ENCODE measurements at places on chromosomes 6 and 20.
A peak's percentile ranks its signal among the peaks of the same experiment; 100 is the strongest.

GRCh38 chr20:24163506-24163905 is 174.9 kb upstream of the GGTLC1 start:
- DNase-seq = peak; percentile 3

DNA sequence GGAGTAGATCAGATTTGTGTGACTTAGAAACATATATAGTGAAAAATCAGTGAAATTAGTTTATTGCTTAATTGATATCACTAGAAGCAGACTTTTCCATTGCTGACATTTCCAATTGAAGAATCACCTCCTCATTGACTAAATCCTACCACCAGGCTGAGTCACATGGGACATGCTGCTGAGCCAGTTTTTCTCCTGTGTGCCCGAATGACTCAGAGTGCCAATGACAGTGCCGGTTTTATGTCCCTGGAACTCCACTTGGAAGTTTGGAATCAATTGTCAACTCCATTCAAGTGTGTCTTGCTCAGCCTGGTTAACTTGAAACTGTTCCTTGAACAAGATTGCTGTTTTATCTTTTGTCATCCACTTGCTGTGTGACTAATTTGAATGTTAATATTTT is 316.1 kb upstream of the PRDM1 start:
- DNase-seq = no peak

DNA sequence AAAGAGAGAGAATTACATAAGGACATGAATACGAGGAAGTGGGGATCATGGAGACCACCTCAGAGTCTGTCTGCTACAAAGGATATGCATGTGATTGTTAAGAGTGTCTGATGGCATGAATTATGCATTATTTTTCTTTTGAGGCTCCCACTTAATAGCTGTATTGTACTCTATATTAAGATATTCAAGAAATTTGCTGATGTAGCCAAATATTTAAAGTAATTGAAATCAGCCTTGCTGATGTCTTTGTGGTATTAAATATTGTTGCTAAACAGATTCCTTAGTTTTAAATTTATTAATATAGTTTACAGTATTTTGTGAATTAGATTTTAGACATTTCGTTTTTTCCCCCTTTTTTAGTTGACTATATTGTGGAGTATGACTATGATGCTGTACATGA is 25.3 kb downstream of the CD2AP start:
- no peak for DNase-seq

GRCh38 chr6:5707281-5708045 is 299.3 kb downstream of the NRN1 start:
- no peak for DNase-seq

DNA sequence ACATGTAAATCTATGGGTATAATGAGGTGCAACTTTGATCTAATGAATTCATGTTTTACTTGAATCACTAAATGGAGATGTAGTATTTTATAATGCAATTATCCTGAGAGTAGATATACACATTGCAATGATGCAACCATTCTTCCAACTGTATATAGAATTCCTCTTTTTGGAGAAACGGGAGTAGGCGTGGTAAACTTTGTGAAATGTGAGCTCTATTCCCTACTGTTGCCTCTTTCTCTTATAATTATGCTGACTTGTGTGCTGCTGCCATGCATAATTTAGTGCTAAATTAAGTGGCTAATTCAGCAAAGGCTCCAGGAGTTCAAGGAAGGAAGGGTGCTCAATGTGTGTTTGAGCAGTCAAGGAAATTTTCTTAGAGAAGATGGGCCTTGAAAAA is 116.6 kb upstream of the SLC35B3 start:
- no peak for DNase-seq

- no peak for DNase-seq
Measured at GRCh38 chr6:157806856-157807215, 16.2 kb upstream of the SNX9 start.

DNA sequence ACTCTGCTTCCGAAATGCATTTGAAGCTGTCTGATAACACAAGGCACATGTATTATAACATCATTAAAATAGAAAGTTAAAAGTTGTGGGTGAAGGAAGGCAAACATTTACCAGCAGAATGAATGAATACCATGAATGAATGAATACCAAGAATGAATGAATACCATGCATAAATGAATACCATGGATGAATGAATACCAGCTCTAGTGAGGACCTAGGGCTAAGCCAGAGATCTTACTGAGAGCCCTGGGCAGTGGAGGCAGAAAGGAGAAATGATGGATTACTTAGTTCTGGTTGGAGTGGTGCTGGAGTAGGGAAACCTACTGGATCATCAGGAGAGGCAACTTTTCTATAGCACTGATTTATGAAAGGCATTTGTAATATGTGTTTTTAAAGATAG is 998.0 kb downstream of the KIF16B start:
- DNase-seq = no peak

DNA sequence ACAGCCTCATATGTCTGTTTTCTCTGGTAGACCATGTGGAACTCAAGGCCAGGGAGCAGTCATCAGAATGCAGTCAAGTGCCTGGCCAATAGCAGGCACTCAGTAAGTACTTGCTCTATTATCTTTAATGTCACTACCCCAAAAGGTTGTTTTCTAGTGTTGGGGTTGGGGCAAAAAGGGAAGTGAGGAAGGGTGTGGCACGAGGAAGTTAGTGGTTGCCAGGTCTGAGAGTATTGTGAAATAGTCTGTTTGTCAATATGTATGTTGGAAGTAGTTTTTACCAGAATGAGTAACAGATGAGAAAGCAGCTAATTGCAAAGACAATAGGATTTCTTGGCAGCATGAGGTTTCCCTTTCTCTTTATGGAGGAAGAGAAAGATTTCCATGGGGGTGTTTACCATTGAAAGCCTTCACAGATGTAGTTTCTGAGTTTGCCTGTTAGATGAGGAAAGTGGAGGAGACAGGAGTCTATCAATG is 59.5 kb upstream of the ARMH2 start:
- DNase-seq = peak; percentile 7

GRCh38 chr6:130969791-130970491 is 93.1 kb downstream of the EPB41L2 start:
- peak; percentile 50 for DNase-seq

DNA sequence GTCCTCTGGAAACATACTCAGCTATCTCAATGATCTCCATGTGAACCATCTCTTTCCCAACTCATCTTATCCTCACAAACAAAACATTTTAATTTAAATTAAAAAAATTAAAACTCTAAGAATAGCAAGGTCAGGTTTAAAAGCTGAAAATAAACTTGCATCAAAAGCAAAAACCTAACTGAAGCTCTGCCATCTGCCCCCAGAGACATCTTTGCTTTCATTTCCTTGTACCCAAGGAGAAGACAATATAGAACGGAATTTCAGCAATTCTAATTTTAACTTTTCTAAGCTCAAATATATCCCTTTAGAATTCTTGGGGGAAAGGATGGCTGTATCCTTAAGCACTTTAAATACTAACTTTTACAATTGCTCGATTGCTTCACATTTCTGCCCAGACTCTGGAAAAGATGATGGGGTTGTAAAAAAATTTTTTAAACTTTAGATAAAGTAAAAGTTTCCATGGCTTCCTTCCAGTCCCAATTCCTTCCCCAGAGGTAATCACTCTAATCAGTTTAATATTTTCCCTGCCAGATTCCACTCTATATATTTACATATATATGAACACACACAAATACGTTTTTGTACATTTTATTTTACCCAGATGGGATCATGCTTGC is 69.2 kb upstream of the SMIM29 start:
- DNase-seq = peak; percentile 24

DNA sequence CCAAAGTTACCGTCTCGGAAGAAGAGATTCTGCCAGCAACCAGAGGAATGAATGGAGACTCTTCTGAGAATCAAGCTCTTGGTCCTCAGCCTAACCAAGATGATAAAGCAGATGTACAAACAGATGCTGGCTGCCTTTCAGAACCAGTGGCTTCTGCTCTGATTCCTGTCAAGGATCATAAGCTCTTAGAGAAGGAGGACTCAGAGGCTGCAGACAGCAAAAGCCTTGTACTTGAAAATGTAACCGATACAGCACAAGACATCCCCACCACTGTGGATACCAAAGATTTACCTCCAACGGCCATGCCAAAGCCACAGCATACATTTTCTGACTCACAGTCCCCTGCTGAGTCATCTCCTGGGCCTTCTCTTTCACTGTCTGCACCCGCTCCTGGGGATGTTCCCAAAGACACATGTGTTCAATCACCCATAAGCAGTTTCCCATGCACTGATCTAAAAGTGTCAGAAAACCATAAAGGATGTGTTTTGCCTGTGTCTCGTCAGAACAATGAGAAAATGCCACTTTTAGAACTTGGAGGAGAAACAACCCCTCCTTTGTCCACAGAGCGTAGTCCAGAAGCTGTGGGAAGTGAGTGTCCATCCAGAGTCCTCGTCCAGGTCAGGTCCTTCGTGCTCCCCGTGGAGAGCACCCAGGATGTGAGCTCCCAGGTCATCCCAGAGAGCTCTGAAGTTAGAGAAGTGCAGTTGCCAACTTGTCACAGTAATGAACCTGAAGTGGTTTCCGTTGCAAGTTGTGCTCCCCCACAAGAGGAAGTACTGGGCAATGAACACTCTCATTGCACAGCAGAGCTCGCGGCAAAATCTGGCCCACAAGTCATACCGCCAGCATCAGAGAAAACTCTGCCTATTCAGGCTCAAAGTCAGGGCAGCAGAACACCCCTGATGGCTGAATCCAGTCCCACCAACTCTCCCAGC is 109.6 kb downstream of the RTN4IP1 start:
- DNase-seq = peak; percentile 96

GRCh38 chr20:64167676-64168075 is 3.4 kb downstream of the MYT1 start:
- DNase-seq = no peak

DNA sequence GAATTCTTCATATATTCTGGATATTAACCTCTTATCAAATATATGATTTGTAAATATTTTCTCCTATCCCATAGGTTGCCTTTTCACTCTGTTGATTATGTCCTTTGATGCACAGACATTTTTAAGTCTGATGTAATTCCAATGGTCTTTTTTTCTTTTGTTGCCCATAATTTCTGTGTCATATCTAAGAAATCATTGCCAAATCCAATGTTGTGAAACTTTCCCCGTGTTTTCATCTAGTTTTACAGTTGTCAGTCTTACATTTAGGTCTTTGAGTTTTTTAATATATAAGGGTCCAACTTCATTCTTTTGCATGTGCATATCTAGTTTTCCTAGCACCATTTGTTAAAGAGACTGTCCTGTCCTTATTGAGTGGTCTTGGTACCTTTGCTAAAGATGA is 111.5 kb downstream of the SESN1 start:
- DNase-seq = peak; percentile 69

GRCh38 chr6:34520645-34521462 is 35.3 kb downstream of the SPDEF start:
- DNase-seq = no peak

DNA sequence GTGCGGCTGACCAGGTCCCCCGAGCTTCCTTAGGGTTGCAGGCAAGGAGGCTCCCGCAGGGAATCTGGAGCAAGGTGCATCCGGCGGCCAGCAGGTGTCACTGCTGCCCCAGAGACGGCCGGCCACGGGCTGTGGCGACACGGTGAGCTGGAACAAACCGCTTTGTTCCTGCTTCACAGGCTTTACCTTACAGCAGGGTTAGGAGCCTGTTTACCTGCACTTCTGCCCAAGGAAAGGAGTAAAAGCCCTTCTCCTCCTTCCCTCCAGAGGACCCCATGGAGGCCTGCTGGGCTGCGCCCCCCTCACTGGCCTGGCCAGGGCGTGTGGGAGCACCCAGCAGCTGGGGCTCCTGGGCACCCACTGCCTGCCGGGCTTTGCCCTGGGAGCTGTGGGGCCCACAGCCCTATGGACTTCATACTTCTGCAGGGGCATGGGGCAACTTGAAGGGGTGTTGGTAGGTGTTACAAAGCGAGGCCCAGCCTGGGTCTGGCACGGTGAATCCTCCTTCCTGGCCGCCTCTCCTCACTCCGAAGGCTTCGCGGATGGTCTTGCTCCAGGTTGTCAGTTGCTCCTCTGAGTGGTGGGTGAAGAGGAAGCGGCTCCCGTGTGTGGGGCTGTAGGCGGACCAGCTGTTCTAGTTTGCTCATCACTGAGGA is 88.4 kb downstream of the CDC5L start:
- DNase-seq = peak; percentile 69

DNA sequence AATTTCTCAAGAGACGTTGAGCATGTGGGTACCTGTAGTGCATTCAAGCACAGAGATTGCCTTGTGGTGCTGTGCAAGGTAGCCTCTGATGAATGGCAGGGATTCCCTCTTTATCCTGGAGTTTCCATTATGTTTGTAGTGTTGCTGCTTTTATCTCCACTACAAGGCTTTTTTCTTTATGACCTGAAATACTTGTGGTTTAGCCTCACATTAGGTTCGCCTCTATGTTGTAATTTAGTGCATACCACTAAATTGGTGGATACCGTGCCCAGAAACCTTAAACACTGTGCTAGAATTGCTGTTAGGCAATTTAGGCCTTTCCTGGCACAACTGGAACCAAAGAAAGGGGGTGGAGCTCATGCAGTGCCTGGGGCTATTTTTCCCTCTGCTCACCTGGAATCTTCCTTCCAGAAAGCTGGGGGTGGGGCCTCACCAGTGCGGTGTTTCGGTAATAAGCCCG is 76.8 kb downstream of the NCOA7 start:
- DNase-seq = peak; percentile 93

DNA sequence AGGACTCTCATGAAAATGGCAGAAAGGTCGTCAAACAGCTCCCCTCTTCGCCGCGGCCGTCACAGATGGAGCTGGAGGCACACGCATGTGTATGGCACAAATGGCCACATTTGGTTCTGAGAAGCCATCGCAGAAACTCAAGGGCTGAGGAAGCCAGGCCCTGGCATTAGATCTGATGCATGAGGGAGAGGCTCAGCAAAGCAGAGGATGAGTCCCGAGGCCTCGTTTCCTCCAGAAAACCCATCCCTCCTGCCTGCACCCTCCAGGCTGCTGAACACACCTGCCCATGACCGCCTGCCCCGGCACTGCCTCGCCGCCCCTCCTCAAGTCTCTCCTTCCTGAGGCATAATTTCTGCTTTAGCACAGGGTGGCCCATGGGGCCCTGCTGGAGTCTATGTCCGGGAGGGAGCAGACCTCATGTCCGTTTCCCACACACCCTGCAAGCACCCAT is 240.3 kb downstream of the DLL1 start:
- no peak for DNase-seq

DNA sequence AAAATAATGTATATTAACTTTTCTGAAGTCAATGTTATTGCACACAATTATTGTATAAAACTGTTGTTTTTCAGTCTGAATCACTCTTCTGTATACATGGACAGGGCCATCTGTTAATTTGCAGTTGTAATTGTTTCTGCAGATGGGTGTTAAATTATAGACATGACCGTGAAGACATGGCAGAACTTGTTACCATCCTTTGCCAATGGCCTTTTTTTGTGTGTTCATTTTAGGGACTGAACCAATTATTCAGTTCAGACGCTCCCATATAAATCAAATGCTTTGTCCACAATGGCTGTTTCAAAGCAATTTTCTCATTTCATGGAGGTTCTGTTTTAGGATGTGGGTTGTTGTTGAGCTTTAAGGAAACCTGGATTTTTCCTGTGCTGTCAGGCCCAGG is 533.7 kb downstream of the DOK5 start:
- DNase-seq = no peak

- DNase-seq = peak; percentile 17
Measured at GRCh38 chr6:19153270-19153980, 683.7 kb upstream of the ID4 start.

DNA sequence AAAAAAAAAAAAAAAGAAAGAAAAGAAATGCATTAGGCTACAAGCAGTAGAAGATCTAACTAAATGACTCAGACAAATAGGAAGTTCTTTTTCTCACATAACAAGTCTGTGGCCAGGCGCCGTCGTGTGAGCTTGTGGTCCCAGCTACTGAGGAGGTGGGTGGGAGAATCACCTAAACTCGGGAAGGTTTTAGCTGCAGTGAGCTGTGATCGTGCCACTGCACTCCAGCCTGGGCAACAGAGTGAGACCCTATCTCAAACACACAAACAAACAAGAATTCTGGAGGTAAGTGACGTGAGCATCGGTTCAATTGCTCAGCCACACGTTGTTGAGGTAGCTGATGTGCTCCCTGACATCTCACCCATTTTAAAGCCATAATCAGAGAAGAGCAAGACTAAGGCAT is 37.9 kb upstream of the SLC23A2 start:
- no peak for DNase-seq
